T1000 (cell line): ENCODE measurements at places on chromosomes 11 and 22.

- DNase-seq = no peak
Measured at GRCh38 chr22:19995611-19996339, 20.8 kb downstream of the ARVCF start.

DNA sequence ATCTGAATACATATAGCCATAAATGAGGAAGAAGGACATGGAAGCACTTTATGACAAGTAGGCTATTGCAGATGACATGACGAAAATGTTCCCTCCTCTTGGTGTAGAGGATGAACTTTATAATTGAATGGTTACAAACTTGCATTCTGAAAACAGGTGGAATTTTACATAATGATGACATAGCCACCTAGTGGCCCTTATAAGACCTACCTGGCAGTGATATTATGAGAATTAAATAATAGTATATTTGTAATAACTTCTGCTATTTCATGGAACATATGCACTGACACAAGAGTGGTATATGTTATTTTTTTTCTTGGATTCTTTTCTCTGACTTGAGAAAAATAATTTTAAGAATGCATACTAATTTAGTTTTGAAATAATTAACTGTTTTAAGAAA is 22.9 kb downstream of the TRIM22 start:
- no peak for DNase-seq

- DNase-seq = no peak
Measured at GRCh38 chr22:41560095-41560471, 727 bp upstream of the CSDC2 start.

- no peak for DNase-seq
Measured at GRCh38 chr11:8268530-8269400, 5.1 kb upstream of the LMO1 start.

DNA sequence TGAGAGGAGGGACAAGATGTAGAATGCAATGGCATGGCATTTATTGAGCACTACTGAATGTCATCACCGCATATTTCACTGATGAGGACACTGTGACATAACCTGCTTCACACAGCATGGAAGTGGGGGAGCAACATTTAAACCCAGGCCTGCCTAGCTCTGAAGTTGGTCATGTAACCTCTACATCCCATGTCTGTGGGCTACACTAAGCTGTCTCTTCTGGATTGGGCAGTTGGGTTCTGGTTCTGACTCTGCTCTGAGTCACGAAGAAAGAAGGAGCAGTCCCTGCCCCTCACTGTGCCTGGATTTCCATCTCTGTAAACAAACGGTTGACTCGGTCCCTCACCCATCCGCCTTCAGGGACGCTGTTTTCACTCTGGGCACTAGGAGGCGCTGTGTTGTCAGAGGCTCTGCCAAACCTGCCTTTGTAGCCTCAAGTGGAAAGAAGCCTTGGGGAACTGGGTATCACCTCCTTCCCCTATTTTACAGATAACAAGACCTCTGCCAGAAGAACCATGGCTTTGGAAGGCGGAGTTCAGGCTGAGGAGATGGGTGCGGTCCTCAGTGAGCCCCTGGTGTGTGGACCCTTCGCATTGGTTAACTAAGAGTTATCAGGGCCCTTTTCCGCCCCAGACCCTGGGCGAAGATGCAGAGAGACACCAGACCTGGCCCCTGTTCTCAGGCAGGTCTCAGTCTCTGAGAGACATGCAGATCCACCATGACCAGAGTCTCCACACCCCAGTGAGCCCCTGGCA is 12.7 kb upstream of the ARHGEF17 start:
- peak; percentile 94 for DNase-seq

- peak; percentile 77 for DNase-seq
Measured at GRCh38 chr11:35082321-35083180, 56.4 kb upstream of the CD44 start.

- no peak for DNase-seq
Measured at GRCh38 chr11:45655831-45656230, 9.6 kb downstream of the CHST1 start.

GRCh38 chr11:63805844-63806415 is 7.3 kb upstream of the SPINDOC start:
- DNase-seq = no peak

GRCh38 chr22:17536269-17536668 is 27.0 kb upstream of the SLC25A18 start:
- no peak for DNase-seq

GRCh38 chr11:10436224-10436623 is 18.8 kb upstream of the AMPD3 start:
- no peak for DNase-seq

- peak; percentile 24 for DNase-seq
Measured at GRCh38 chr11:125494974-125495725, 915 bp downstream of the FEZ1 start.

GRCh38 chr11:131449036-131450019 is 78.9 kb downstream of the NTM start:
- DNase-seq = no peak

DNA sequence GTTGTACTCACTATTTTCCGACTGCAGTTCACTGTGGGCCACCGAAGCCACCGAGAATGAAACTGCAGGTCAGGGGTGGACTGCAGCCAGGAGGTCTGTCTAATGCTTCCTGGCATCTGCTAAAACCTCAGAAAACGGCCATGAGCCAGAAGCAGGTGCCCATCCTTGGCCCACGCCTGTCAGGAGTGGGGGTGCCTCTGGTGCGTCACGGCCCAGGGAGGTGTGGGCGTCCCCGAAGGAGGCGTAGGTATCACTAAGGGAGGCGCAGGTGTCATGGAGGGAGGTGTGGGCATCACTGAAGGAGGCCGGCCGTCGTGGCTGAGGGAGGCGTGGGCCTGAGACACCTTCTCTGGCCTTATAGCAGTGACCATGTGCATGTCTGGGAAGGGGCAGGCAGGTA is 456.2 kb downstream of the TBC1D22A start:
- no peak for DNase-seq

DNA sequence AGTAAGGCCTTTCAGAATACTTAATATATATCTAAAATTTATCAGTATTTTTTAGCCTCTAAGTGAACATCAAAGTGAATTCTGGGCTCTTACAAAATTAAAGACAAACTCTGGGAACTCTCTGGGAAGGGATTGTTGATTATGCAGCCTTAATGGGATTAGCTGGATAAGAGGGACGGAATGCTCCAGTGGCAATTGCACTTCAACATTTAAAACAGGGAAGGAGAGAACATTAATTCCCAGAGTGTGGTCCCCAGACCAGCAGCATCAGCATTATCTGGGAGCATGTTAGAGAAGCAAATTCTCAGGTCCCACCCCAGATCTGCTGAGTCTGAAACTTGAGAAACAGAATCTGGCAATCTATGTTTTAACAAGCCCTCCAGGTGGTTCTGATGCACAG is 46.5 kb downstream of the POLD3 start:
- no peak for DNase-seq
